ENCODE measurements at places on chromosomes 5 and 9. TPM values are rescaled to one million over a fixed set of nuclear protein-coding genes. Genes with fewer than 3 reads are reported as not detected.

GRCh38 chr9:93586290-93587057 is 10.1 kb downstream of the PHF2 start:
- DNase-seq, result no peak

DNA sequence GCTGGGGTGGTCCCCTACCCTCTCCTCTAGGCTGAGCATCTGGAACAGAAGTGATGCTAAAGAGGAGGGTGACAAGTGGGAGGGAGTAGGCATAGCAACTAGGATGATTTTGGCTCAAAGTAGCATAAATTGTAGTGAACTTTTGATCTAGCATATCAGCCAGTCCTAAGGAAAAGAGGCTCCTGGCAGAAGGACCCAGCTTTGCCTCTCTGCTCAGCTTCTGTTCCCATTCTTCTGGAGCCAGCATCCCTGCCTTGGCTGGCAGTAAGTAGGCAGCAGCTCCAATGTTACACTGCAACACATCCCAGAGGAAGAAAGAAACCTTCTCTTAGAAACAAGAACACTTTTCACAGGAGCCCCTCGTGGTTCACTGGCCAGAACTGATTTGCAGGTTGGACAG is 487.0 kb downstream of the MTRR start:
- DNase-seq, result no peak

GRCh38 chr9:110750272-110750671 is 81.7 kb downstream of the MUSK start:
- DNase-seq, result peak; percentile 7

The SPINK7 gene
- not detected for polyA plus RNA-seq

- DNase-seq, result no peak
Observed at GRCh38 chr5:7686794-7687193, 164.1 kb downstream of the CFAP90 start.

The FAM163B gene
- polyA plus RNA-seq, result not detected

The ADAMTS6 gene
- polyA plus RNA-seq, result 0.70 TPM

The RLN2 gene
- 0.27 TPM for polyA plus RNA-seq

- no peak for DNase-seq
Observed at GRCh38 chr9:83006378-83006777, 56.6 kb downstream of the RASEF start.

The SLC34A1 gene
- not detected for polyA plus RNA-seq

The FRRS1L gene
- 3.0 TPM for polyA plus RNA-seq
